ENCODE measurements at places on chromosomes 3 and 15.

GRCh38 chr15:28002867-28003266 lies 96.2 kb downstream of the OCA2 start:
- DNase-seq: no peak

DNA sequence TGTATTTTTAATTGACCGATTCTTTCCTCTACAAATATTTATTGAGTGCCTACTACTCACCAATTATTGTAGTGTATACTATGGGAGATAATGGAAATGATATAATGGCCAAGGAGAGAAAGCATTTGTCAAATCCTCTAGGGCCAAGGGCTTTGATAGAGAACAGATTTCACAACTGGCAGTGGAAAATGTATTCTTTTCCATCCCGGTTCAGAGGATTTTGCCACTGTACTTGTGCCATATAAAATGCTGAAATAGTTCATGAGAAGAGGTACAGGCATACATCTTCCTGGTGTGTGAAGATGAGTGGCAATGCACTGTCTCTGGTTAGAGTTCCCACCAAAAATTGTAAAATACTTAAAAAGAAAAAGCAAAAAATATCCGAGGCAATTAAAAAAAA lies 451.6 kb upstream of the TPRG1 start:
- DNase-seq: no peak

GRCh38 chr3:195583831-195584542 lies at the start of gene APOD:
APOD (minus strand) TSS chr3:195583940; CDS start chr3:195579461, 4,479 bp downstream.
- no peak for DNase-seq

DNA sequence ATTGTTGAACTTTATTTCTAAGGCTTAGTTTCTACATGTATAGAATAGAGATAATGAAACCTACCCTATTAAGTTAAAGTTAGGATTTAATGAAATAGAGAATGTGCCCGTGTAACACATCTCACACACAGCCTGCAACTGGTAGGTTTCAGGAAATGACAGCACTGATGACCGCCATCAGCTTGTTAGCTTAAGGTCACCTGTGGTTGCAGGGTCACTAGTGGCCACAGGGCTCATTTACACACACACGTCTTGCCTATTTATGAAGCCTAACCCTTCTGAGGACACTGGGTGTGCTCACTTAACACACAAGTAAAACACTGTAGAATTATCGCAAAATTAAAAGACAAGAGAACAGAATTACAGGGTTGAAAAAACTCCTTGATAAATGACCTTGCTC lies 20.1 kb downstream of the CHRM5 start:
- DNase-seq: no peak

DNA sequence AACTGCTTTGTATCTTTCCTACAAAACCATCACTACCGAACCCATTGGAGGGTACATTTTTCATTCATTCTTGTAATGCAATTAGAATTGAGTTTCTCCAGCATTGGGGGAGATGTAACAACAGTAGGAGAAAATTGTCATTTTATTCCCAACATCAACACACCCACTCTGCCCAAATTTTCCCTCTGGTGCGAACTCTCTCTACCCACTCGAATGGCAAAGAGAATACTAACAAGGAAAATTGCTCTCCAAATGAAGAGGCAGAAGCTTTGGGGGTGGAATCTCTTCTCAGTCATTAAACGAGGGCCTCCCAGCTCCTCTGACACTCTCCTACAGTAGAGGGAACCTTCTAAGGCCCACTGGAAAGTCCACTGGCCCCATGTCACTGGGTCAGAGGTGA lies 135.7 kb downstream of the MEGF11 start:
- no peak for DNase-seq

DNA sequence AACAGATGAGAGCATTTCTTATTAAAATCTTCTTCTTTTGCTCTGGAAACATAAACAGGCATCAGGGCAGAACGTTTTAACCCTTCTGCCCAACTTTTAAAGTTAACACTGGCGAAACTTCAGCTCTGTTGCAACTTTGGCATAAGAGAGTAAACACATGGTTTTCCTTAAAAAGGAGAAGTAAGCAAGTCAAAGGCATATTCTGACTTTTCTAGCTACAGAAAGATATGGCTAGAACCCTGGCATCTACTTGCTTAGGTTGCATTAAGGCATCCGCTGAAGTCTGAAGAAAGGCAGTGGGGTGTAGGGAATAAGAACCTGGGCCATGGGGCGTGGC lies 13.3 kb upstream of the IL16 start:
- DNase-seq: no peak

DNA sequence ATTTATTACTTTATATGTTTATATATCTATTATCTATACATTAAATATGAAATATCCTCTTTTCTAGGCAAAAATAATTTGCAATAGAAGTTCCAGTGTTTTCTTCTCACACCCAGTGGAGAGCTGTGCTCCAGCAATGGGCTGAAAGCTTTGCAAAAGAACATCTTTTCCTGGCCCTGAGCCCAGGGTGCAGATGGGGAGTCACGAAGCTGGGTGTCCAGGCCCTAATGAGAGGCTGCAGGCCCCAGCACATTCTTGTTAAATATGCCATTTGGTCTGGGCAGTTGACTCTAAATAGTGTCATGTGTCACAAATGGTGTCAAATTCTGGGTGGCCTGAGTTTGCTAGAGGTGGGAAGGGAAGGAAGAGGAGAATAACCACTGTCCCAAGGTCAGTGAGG lies 5.7 kb downstream of the NTRK3 start:
- no peak for DNase-seq

DNA sequence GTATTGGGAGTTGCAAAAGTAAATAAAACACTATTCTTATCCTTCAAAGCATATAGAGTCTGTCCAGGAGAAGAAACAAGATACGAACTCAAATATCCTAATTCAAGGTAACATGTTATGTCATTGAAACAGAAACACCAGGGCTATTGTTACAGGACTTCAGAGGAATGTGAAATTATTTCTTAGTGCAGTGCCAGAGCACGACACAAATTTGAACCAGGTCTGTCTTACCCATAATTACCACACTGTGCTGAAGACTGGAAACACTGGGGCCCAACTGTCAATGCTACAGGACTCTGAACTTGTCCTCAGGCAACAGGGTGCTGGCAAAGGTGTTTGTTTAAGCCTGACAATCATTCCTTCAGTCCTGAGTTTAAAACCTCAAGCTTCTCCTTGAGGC lies 633.6 kb upstream of the UBE2E2 start:
- DNase-seq: no peak

- no peak for DNase-seq
Observed at GRCh38 chr3:16433701-16434151, 79.8 kb downstream of the RFTN1 start.

- no peak for DNase-seq
Observed at GRCh38 chr3:69825446-69825845, 86.2 kb downstream of the MITF start.

DNA sequence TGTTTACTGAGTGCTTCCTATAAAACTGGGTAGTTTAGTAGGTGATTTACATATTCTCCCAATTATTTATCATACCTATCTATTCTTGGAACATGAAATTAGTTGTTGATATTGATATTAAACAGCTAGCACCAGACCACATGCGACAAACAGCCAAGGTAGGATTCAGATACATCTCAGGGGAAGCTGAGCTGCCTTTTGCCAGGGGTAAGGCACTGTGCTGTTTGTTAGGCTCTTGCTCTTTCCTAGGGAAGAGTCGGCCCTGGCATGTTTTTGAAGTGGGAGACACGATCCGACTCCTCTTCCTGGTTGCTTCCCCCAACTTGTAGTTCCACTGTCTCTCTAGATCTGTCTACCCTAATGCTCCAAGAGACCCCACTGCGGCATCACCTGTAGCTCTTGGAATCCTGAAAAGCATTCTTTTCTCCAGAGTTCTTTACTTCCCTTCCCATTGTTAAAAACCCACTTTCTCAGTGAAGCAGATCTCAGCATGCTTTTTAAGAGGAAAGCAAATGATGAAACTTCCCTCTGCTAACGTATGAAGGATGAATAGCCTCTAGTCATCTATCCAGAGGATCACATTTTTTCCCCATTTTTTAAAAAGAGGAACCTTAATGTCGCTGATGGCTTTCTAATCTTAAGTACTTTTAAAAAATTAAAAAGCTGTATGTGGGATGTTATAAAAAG lies 138.4 kb downstream of the GHSR start:
- DNase-seq: no peak

GRCh38 chr15:49079340-49080039 lies 33.2 kb upstream of the SECISBP2L start:
- DNase-seq: no peak

DNA sequence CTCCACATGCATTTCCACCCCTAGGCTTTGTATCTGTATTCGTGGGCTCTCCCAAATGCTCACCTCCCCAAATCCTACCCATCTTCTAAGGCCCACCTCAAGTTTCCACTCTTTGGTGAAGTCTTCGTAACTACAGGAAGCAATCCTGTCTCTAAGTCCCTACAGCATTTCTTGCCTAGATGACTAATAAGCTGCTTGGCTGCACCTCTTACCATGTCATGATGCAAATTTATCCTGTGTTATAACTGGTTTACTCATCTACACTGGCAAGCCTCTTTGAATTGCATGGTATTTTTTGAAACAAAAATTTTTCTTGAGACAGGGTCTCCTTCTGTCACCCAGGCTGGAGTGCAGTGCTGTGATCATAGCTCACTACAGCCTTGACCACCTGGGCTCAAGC lies 73.3 kb downstream of the SETMAR start:
- no peak for DNase-seq

DNA sequence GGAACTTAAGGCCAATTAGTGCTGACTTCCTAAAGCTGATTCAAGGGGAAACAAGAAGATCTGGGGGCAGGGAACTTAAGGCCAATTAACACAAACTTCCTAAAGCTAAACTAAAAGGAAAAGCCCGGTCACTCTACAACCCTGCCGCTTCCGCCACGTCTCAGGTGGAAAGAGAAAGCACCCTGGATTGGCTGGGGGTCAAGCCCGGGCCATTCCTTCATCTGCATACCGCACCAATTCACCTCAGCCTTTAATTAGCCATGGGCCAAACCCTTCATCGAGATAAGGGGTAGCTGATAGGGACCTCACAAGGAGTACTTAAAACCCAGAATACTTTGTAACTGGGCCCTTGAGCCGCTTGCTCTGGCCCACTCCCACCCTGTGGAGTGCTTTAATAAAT lies 14.4 kb downstream of the TMPRSS7 start:
- DNase-seq: no peak

DNA sequence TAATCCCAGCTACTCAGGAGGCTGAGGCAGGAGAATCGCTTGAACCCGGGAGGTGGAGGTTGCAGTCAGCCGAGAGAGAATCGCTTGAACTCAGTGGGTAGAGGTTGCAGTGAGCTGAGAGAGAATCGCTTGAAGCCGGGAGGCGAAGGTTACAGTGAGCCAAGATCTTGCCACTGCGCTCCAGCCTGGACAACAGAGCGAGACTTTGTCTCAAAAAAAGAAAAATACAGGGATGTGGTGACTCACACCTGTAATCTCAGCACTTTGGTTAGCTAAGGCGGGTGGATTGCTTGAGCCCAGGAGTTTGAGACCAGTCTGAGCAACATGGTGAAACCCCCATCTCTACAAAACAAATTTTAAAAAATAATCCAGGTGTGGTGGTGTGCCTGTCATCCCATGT lies 26.8 kb downstream of the UBE2E1 start:
- DNase-seq: no peak

GRCh38 chr3:66395635-66396034 lies 105.2 kb downstream of the LRIG1 start:
- no peak for DNase-seq

GRCh38 chr3:190265796-190266195 lies 56.5 kb downstream of the CLDN1 start:
- DNase-seq: no peak

- DNase-seq: no peak
Observed at GRCh38 chr15:70538278-70538677, 225.1 kb downstream of the UACA start.

GRCh38 chr3:165355316-165355715 lies 159.1 kb upstream of the SLITRK3 start:
- DNase-seq: no peak

DNA sequence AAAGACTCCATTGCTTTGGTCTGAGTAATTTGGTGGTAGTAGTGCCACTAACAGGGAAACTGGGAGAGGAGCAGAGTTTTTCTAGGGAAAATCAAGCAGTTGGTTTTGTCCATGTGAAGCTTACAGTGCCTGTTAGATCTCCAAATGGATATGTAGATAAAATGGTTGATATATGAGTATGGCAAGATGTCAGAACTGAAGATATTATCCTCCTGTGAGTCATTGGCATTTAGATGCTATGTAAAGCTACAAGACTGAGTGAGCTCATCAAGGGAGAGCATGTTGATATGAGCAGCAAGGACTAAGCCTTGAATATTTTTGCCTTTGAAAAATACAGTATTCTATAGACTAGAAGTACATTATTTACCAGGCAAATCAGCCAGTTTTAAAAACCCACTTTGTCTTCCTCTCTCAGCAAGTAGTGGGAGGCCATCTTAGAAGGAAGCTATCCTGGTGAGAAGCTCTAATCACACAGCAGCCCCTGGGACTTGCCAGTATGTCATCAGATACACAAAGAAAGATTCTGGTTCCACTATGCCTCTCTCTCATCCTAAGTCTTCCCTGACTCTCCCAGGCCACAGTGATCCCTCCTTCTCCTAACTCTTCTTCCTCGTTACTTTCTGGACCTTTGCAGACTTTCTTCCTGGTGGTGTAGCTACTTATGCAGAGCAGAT lies 77.4 kb upstream of the ANKRD28 start:
- DNase-seq: no peak

- DNase-seq: no peak
Observed at GRCh38 chr15:79105141-79105540, 14.6 kb upstream of the RASGRF1 start.

- peak; percentile 6 for DNase-seq
Observed at GRCh38 chr15:39171944-39172368, 408.9 kb upstream of the THBS1 start.

GRCh38 chr3:15522016-15522415 lies 510 bp upstream of the COLQ start:
- DNase-seq: no peak

- no peak for DNase-seq
Observed at GRCh38 chr3:194738254-194739093, 52.8 kb downstream of the FAM43A start.

- DNase-seq: no peak
Observed at GRCh38 chr3:61847784-61848462, 286.6 kb downstream of the PTPRG start.

GRCh38 chr3:58565621-58566397 lies 11.4 kb downstream of the FAM107A start:
- DNase-seq: no peak

DNA sequence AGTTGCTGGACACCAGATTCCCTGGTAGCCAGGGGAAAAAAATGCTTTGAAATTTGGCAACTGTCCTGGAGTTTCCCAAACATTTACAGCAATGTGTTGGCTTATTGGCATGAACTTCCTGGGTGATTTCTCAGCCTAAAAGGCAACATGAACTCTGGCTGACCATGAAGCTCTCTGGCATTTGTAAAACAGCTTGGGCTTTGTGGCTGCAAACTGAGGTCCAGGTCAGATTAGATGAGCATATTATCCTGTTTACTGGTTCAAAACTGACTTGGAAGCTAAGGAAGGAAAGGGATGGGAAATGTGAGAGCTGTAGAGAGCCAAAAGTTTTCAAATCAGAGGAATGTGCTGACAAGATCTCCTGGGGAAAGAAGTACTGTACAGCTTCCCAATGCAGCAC lies 139.0 kb downstream of the P3H2 start:
- DNase-seq: no peak
